NCI-H1105 treated with DMSO at 0.1 percent for 48 hours (cell line): ENCODE measurements at places on chromosomes 5 and 9.

GRCh38 chr5:16160706-16161105 is 18.9 kb downstream of the MARCHF11 start:
- DNase-seq: peak; percentile 80

- peak; percentile 46 for DNase-seq
Observed at GRCh38 chr9:107422189-107423185, 67.1 kb downstream of the KLF4 start.

DNA sequence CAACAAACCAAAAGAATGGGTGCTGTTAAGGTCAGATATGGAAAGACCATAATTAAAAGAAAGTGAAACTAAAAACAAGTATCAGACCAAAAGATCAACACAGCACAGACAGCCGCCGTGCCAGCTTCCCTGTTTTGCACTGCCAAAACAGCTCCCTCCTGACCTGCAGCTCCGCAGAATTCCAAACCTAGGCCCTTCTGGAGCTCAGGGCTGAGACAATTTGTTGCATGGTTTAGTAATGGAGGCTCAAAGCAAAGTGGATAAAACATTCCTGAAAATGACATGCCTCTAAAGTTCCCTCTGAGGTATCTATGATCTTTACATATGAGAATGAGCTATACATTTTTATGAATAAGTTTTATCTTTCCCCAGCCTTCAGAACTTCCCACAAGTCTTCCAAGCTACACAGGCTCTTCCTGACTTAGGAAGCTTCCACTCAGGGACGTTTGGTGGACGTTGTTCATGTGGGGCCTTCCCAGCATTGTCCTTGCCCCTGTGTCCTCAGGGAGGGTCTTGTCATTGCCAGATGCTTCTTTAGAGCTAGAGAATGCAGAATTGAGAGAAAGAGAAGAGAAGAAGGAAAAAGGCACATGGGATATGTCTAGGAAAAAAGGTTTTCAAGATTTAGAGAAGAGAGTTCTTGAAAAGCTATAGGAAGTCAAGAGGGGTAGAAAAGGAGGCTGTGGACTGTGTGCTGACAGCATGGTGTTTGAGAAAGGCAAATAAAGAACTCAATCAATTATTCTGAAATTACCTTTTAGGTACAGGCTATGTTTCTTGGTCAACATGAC is 28.4 kb upstream of the SSBP2 start:
- no peak for DNase-seq

- no peak for DNase-seq
Observed at GRCh38 chr5:15547261-15547839, 47.4 kb downstream of the FBXL7 start.

DNA sequence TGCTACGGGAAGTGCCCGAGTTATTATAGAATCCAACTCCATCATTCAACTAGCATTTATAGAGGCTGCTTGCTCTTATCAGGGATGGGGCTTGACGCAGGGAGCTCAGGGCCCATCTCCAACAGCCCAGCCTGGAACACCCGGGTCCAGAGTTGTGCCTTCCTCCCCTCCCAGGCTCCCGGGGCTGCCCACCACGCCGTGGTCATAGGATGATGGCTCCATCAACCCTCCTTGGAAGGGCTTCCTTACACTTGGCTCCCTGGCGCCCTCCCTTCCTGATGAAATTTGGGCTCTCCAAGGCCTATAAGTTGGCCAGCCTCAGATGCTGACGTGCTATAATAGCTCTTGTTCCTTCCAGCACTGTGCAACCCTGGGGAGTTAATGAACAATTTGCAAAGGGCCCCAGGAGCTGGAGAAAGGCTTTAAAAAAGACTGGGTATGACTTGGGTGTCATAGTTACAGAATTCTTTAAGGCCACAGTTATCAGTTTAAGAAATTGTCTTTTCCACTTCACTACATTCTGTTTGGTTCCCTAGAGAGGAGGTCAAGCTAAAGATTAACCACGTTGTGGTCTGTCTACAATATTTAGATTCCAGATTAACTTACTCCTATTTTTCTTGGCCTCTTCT is 42.5 kb upstream of the GADD45G start:
- no peak for DNase-seq

DNA sequence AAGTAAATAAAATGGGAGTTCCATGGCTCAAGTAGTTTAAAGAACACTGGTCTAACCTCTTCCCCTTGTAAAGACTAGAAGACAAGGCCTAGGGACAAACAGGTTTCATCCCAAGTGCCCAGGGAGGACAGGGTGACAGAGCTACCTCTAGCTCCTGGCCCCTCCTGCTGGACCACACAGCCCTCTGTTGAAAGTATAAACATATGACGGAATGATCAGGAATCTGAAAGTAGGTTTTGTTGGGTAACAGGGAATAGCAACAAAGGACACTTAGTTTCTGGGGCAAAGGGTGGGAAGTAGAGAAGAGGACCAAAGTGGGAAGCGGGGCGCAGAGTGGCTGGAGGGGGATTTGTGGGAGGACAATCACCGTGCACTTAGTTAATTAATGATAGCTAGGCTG is 67.0 kb upstream of the DAB2IP start:
- DNase-seq: no peak

GRCh38 chr9:27566118-27566517 is 7.2 kb downstream of the C9orf72 start:
- no peak for DNase-seq

DNA sequence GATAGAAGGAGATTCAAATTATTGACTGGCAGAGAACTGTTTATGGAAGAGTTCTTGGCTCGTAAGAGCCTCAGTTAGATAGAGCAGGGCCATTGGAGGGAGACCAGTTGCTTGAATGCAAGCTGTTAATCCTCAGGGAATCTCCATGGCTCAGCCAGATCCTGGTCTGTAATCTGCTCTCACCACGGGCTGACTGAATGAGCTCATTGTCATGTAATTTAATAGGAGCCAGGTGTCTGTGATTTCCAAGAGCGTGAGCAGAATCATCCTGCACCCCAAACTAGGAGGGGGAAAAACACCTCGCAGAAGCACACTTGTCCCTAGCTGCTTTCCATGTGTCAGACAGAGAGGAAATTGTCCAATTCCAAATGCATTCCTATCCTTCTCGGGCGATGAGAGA is 19.1 kb upstream of the KCNMB1 start:
- DNase-seq: no peak

- no peak for DNase-seq
Observed at GRCh38 chr9:108395421-108395820, 460.4 kb downstream of the ACTL7B start.

DNA sequence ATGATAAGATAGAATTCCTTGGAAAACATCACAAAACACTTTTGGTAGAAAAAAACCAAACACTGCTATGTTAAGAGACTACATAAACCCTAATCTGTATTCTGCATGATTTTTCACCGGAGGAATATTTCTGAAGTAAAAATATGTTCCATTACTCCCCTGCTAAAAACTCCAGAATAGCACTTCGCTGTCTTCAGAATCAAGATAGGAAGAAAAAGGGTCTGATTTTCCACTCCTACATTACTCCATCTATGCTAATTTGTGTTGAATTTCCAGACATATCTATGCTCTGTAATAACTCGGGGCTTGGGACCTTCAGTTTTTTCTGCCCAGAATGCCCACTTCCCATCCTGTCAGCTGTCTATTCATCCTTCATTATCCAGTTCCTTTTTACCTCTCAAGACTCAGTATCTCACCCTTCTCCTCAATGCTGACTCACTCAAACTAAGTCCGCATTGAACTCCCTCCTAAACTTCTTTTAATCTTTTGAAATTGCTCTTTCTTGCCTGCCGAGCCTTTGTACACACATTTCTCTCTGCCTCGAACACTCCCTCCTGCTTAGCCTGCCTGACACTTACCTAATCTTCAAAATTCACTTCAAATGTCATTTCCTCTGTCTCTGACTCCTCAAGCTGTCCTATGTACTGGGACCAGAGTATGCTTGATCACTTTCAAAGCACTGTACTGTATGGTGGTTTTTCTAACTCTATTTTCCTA is 171.0 kb downstream of the ARRDC3 start:
- no peak for DNase-seq

GRCh38 chr9:75451505-75451904 is 363.2 kb downstream of the OSTF1 start:
- DNase-seq: peak; percentile 50

DNA sequence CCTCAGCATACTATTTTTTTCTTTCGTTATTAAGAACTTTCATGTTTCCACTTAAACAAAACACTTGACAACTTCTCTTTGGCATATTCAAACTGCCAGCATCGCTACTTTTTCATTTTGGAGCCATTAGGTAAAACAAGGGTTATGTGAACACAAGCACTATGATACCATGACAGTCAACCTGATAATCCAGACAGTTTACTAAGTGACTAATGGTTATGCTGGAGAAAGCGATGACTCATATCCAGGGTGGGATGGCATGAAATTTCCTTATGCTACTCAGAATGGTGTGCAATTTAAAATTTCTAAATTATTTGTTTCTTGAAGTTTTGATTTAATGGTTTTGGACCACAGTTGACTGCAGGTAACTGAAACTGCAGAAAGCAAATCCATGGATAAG is 29.9 kb upstream of the PRSS3 start:
- DNase-seq: no peak

DNA sequence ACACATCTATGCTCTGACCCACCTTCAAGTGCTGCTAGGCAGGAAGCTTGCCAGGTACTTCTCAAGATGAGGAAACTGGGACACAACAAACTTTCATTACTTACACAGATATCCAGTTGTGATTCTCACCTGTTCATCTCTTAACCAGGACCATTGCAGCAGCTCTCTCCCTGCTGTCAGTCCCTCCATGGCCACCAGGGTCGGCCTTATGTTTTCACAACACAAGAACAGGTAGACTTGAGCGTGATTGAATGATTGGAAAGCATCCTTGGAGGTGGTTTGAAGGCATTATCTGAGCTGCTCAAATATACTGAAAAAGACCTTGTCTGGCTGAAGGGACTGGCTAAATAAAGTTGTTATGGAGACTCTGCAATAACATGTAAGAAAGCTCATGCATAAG is 94.4 kb downstream of the MTREX start:
- no peak for DNase-seq

GRCh38 chr5:116488356-116489041 is 86.1 kb downstream of the SEMA6A start:
- DNase-seq: no peak

DNA sequence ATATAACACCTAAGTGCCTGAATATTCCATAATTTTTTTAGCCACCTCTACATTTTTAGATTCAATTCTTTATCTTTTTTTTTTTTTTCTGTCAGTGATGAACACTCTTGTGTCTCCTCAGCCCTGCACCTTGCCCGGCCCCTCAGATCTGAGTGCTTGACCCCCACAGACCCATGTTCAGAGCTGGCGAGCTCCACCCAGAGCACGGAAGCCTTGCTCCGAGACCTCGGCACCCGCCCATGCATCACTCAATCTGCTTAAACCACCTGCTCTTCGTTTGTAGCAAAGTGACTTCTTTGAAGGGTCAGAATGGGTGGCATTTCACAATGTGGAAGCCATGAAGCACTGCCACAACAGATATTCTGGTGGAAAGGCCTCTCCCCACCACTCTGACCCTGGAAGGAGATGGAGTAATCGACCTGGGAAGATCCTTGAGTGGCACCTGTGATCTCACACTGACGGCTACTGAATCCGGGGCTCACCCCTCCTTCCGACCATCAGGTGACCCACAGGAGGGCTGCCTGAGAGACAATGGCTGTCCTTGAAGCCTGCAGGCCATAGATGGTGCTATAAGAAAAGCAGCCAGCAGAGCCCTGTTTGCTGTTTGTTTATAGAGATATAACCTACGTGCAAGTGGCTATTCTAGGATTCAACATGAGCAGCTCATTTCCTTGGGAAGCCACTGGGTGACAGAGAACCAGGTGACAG is 261.1 kb upstream of the IRX4 start:
- no peak for DNase-seq

- no peak for DNase-seq
Observed at GRCh38 chr9:21160178-21160577, 6.3 kb downstream of the IFNA21 start.

DNA sequence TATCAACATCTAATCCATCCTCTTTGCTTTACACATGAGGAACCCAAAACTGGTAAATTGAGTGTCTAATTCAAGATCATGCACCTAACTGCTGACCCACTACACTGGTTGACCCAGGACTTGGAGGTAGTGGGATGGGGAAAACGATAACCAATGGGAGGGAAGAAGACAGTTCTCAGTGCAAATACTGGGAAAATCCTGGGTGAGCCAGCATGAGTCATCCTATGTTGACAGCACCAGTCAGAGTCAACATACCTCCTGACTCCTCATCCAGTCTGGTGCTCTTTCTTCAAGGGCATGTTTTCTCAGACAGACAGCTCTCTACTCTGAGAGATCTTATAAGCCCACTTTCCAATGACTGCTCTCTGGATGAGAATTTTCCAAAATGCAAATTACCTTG is 232.8 kb upstream of the PTGER4 start:
- DNase-seq: no peak

- no peak for DNase-seq
Observed at GRCh38 chr5:50727149-50727496, 60.7 kb downstream of the PARP8 start.

DNA sequence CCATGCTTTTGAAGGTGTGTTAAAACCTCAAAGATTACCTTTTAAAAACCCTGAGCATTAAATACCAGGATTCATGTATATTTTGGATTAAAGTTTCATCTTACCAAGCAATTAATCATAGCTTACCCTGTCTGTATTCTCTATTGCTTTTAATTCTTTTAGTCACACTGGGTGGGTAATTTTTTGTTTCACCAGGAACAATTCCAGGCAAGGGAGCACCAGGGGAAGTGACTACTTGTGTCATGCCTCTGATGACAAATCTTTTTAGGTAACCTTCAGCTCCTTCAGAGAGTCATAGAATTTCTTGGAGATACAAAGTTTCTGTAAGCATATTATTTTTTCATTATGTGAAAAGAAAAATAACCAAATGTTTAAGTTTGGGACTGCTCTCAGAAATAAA is 33.4 kb upstream of the ANXA1 start:
- DNase-seq: no peak

DNA sequence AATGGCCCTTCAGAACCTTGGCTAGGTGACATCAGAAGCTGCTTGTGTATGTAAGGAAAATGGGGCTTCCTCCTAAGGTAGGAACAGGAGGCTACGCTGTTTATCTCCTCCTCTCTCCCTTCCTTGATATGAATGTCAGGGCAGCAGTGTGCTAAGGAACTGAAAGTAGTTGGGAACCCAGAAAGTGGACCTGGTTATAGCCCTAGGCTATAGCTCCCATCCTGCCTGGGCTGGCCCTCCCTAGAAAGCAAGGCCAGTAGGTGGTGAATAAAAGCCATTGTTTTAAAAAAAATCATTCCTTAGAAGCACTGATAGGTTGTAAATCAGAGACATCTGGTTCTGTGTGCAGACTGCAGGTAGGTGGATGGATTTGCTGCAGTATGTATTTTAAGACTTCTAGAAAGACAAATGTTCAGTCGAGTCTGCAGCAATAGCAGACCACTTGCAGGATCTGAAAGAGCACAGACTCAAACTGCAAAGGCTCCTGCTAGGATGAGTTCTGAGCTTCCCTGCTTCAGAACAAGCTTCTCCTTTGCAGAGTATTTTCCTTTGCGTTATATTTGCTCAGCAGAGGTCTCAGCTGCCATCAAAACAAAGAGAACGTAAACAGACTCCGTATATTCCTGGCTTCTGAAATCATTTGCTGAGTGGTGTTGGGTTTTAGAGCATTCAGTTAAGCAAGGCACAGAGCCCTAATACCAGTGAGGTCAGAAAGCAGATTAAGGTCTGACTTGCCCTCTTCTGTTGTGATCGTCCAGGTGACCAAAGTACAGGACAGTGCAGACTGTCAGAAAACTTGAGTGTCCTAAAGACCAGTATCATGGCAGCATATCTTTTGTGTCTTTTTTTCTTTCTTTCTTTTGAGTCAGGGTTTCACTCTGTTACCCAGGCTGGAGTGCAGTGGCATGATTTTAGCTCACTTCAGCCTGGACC is 20.1 kb upstream of the CFAP157 start:
- DNase-seq: no peak
